ENCODE measurements at places on chromosomes 11 and 22. TPM values are rescaled to one million over a fixed set of nuclear protein-coding genes. Genes with fewer than 3 reads are reported as not detected.

Gene XKR3
- total RNA-seq, result not detected

Gene SLC22A8
- not detected for total RNA-seq

Gene DEPDC5
- 8.1 TPM for total RNA-seq

Gene RBM7
- total RNA-seq, result 74.3 TPM

Gene IRAG1
- total RNA-seq, result 3.6 TPM

Gene OR52B2
- not detected for total RNA-seq

Gene HTR3B
- total RNA-seq, result not detected

Gene SLC39A13
- total RNA-seq, result 51.6 TPM

Gene TENM4
- 12.6 TPM for total RNA-seq

Gene B4GALNT4
- total RNA-seq, result 1.1 TPM

Gene DNAJB13
- 0.15 TPM for total RNA-seq

Gene ZP1
- total RNA-seq, result 0.12 TPM
